ENCODE measurements at places on chromosomes 16 and 17. TPM values are rescaled to one million over a fixed set of nuclear protein-coding genes. Genes with fewer than 3 reads are reported as not detected.

ABCA8 gene
- not detected for total RNA-seq

STAT5A gene
- 14.6 TPM for total RNA-seq

TBC1D3C gene
- not detected for total RNA-seq

CACNA1H gene
- 34.5 TPM for total RNA-seq

CLEC18A gene
- total RNA-seq, result 0.16 TPM

Data from GM23338 (cell line).